ENCODE measurements at places on chromosomes 6 and 20. TPM values are rescaled to one million over a fixed set of nuclear protein-coding genes. Genes with fewer than 3 reads are reported as not detected.

DNA sequence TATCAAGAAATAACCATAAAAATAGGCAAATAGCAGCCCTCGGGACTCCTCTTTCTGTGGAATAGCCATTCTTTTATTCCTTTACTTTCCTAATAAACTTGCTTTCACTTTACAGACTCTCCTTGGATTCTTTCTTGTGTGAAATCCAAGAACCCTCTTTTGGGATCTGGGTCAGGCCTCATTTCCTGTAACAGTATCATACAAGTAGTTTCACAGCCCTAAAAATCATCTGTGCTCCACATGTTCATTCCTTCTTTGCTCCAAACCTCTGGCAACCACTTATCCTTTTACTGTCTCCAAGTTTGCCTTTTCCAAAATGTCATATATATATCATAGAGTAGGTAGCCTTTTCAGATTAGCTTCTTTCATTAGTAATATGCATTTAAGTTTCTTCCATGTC lies 13.5 kb upstream of the NT5E start:
- DNase-seq: no peak

The SLC17A4 gene
- 2.5 TPM for polyA plus RNA-seq

DNA sequence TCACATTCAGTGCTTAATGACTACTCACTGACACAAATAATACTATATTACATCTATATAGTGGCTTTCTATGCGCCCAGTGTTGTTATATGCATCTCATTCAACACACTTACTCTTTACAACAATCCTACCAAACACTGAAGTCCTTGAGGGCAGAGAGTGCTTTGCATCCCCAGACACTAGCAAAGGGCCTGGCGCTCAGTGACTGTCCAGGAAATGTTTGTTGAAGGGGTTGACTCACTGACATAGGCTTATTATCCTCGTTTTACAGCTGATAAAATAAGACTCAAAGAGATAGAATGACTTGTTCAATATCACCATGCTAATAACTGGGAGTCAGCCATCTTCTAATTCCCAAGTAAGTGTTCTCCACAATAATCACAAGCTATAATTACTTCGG lies 163.3 kb downstream of the ARHGAP18 start:
- no peak for DNase-seq

- DNase-seq: no peak
These were observed 5.3 kb upstream of the COL12A1 start for GRCh38 chr6:75210885-75211739.

The EDN3 gene
- 5.4 TPM for polyA plus RNA-seq

DNA sequence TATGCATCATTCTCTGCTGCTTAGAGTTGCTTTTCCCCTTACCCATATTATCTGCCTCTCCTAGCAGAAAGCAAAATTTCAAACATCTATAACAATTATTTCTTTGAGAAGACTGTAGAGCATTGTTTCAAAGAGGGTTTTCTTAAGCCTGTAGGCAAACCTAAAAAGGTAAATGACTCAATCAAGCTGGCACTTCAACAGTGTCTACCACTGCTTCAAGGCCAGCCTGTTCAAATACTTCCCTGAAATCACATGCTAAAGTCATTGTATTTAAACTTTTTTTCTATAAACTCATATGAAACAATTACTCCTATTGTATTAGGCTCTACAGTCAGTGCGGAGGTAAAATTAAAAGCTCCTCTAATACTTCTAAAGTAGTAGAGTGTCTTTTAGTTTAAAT lies 87.1 kb downstream of the OGFRL1 start:
- DNase-seq: no peak

DNA sequence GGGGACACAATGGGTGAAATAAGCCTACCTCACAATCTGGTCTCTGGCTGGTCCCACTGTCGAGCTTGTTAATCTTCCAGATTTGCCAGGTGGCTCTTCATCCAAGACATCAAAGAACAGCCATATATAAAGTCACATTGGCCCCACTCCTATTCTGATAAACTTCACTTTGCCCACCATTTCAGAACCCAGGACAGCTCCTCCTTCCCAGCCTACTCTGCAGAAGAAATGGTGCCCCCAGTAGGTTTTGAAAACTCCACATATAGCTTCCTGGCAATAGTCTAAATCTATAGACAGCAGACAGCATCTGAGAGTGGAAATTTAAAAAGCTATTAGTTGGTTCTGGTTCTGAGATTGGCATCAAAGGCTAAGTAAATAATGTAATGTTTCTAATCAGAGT lies 143.1 kb upstream of the PCSK2 start:
- peak; percentile 5 for DNase-seq

DNA sequence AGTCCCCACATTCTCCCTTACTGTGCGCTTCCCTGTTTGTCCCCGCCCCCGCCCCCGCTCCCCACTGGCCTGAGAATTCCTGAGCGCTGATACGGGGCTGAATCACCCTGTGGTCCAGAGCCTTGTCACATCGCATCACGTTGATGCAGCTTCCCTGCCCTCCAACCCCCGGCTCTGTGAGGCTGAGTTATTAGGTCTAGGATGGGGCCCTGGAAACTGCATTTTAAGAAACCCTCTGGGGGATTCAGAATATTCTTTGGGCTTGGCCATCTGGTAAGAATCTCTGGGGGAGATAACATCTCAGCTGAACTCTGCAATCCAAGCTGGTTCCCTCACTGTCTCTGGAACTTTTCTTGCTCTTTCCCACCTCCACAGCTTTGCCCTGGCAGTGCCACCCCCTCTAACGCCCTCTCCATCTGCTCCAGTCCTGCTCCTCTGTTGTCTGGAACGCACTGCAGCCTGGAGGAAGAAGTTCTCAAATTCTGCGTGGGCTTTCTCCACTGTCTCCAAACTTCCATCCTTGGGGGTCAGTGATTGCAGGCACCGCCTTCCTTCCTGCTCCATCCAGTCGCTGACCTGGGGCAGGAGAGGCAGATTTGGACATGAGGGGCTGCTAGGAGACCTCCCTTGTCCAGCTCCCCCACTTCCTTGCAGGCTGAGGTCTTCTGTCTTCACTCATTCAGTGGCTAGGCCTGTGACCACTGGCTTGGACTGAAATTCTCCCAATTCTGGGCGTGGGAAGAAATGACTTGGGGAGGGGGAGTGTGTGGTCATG lies 42.6 kb downstream of the KIAA1755 start:
- DNase-seq: no peak

DNA sequence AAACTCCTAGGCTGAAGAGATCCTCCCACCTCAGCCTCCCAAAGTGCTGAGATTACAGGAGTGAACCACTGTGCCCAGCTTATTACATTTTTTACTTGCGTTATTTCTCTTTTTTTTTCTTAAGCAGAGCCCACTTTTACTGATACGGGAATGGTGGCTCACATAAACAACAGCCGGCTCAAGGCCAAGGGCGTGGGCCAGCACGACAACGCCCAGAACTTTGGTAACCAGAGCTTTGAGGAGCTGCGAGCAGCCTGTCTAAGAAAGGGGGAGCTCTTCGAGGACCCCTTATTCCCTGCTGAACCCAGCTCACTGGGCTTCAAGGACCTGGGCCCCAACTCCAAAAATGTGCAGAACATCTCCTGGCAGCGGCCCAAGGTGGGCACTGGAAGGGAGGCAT lies 10.5 kb downstream of the CAPN11 start:
- no peak for DNase-seq
